Coronary artery (tissue), 2 donors: ENCODE measurements at places on chromosomes 4 and X.

- DNase-seq: no peak
Observed at GRCh38 chr4:117156806-117157205, 71.4 kb upstream of the TRAM1L1 start.

GRCh38 chr4:150325872-150326271, 247.6 kb downstream of the DCLK2 start:
- DNase-seq: no peak

DNA sequence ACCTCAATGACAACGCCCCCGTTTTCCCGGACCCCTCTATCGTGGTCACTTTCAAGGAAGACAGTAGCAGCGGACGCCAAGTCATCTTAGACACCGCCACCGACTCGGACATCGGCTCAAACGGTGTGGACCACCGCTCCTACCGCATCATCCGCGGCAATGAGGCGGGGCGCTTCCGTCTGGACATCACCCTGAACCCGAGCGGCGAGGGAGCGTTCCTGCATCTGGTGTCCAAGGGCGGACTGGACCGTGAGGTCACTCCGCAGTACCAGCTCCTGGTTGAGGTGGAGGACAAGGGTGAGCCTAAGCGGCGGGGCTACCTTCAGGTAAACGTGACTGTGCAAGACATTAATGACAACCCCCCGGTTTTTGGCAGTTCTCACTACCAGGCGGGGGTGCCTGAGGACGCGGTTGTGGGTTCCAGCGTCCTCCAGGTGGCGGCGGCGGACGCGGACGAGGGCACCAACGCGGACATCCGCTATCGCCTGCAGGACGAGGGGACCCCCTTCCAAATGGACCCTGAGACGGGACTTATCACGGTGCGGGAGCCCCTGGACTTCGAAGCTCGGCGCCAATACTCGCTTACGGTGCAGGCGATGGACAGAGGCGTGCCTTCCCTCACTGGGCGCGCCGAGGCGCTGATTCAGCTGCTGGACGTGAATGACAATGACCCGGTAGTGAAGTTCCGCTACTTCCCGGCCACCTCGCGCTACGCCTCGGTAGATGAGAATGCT, 2.2 kb downstream of the FAT4 start:
- DNase-seq: peak; percentile 79

DNA sequence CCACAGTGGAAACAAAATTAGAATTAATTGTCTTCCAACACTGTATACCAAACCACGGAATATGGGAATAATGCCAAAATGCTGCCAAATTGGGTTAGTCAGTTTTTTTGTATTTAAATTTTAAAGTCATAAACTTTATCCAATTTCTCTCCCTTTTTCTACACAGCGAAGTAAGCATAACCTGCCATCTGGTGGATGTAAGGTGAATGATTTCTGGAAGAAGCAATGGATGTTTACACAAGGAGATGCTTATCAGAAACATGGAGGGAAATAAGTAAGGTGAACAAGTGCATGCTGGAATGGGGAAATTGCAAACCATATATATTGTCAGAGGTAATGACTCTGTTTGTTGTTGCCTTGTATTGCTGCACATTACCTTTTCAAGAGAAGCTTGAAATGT, 691.9 kb downstream of the TECRL start:
- no peak for DNase-seq

DNA sequence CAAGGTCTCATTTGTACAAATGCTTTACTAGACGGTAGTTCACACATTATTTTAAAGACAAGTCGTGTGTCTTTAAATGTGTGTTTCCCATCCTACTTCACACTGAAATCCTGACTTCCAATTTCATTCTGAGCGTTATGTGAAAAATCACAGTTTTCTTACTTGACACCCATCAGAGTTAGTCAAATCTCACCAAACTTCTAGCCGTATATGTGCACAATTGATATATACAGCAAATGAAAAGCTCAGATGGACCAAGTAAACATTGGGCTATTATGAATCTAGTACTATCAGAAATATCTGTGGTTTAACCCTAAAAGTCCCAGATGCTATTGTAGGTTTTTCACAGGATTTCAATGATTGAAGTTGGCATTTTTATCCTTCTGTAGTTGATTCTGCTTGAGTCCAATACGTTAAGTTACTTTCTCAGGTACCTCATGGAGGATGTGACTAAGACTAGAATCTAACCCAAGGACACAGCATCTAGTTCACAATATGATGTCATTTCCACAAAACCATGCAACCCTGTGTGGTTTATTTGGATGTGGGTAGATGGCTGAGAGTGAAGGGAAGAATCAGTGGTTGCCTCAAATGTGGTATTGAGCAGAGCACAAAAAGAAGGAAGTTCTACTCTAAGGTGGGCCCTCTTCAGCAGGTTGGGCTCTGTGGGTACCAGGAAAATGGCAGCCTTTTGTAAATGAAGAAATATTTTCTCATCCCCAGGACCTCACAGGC, 22.1 kb upstream of the TRIM60 start:
- DNase-seq: no peak

GRCh38 chr4:110920990-110921389, 298.1 kb upstream of the PITX2 start:
- no peak for DNase-seq

DNA sequence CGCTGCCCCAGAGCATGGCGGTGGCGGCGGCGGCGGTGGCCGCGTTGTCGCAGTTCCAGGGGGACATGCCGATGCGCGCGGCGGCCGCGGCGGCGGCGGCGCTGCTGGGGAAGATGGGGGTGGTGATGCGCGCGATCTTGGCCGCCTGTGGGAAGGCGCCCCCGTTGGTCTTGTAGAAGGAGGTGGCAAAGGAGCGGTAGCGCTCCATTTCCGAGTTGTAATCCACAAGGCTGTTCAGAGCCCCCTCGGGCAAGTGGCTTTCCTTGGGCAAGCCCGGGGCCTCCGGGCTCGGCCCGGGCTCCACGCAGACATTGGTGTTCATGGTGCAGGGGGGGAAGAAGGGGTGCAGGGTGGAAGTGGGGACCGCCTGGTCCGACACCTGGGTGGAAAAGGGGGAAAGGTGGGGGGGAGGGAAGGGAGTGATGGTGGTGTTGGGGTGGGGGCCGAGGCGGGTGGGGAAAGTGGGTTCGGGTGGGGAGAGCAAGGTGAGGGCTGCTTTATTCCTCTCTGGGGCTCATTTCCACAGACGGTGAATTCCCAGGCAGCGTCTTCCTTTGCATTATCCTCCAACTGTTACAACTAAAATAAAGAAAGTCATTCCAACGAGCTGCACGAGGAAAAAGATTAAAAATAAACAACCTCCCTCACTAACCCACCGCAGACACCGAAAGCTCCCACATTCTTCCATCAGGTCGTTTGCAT, 3.1 kb downstream of the CXXC4 start:
- no peak for DNase-seq

DNA sequence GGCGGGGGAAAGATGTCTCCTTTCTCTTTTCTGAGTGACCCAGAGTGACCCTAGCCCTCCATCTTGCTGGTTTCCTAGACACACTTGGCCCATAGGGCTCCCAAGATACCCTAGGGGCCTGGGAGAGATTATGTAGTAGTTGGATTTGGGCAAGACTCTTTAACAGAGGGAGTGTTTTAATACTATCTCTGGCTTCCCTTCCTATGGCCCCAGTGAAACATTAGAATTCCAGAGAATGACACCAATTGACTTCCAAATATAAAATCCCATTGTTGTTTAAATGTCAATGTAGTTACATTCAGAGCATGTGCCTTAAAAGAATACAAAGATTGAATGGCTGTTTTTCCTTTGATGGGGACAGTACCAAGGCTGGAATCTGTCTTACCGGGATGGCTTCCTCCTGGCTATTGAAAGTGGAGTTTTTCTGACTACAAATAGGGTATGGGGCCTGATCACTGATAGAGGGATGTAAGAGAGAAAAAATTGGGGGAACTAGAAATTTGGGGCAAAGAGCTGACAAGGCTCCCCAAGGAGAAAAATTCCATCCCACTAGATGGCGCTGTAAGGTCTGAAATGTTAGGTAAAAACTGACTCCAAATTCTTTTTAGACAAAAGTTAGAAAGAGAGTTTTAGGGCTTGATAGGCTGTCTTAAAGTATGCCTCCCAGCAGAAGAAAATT, 10.7 kb downstream of the TENT5D start:
- DNase-seq: no peak

GRCh38 chrX:17206584-17206983, 168.4 kb upstream of the NHS start:
- DNase-seq: no peak

DNA sequence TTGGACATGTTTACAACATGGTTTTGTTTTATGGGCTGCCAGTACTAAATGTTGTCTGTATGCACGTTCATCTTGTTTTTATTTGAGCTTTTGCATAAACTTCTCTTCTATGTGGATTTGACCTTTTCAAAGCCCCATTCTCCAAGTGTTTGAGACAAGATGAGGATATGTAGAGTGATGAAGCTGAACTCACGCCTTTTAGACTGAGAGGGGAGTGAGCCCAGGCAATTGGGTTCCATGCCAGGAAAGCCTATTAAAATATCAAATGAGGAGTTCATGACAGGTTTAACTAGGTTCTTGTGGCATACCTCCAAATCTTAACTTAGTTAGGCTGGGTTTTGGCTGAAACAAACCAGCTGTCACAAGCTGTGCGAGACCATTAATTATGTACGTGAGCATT, 170.4 kb upstream of the LDB2 start:
- no peak for DNase-seq

DNA sequence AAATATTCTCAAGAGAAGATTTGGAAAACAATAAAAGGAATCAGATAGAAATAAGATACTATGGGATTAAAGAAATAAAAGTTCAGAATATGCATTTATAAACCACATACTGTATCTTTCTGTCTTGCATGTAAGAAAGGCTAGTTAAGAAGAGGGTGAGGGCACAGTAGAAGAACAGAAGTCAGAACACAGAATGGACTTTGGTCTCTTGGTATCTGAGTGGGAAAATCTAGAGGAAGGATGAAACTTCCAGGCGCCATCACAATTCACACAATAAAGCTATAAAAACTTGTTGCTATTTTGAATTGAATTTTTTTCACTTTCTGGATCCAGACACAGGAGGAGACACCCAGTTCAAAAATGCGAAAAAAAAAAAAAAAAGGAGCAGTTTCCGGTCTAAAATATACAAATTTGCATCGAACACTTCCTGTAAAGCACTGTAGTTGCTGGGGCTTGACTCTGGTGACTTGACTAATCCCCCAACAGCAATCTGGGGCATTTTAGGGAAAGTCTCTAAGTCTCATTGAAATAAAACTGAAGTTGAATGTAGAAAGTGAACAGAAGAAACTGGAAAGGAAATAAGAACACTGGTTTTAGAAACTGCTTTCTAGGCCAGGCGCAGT, 8.1 kb upstream of the NAAA start:
- no peak for DNase-seq

- DNase-seq: no peak
Observed at GRCh38 chr4:69239557-69240168, 25.1 kb upstream of the UGT2B11 start.

DNA sequence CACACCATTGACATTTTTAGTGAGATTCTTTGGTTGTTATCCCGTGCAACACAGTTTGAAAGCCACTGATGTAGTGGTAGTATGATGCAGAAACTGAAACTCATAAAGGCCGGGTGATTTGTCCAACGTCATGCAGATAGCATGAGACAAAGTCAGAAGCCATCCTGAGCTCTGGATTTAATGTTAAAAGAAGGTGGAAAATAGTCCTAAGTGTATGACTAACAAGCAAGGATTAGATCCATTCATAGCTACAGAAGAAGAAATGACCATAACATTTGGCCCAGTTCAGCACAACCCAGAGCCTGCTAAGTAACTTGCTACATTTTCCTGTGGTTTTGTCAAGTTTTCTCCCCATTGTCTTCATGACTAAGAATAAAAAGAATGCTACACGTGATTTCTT, 142.4 kb downstream of the AMELX start:
- DNase-seq: no peak

DNA sequence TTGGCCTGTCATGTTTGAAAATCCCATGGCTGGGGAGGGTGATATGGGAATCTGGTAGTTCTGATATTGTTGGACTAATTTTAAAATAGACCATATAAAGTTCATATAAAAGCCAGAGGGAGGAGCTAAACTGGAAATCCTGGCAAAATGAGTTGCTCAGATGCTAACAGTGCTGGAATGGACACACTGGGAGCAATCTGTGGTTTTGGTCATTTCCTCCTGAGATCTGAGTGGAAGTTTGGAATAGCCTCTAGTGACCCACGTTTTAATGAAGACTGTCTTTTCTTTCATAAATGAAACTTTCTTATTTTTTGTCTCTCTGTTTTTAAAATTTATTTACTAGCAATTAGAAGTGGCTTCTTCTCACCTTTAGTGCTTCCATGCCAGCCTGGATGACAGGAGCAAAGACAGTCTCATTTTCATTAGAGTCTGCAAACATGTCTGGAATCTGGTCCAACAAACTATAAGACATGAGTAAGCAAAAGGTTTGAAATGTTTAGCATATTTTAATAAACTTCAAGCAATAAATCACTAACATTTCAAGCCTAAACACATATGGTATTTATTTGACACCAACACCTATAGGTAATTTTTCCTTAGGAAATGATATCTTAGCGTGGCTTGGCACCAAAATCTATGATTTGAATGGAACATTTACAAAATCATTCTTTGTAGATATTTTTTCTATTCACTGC, 66.6 kb downstream of the METTL14 start:
- DNase-seq: no peak

DNA sequence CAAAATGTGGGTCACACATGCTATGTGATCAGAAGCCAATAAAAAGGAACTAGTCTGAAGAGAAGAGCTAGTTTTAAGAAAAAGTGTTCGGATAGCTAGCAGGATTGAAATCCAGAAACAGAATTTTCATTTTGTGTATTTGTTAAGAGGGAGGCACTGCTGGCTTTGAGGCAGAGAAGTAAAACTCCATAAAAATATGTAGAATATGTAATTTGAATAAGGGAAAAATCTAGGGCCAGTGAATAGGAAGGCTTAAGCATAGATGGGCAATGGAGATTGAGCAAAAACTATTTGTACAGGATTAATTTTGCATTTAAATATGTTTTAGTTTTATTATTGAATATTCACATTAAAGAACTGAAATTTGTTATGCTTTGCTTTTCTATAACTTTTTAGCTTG, 399.9 kb upstream of the PITX2 start:
- DNase-seq: no peak

DNA sequence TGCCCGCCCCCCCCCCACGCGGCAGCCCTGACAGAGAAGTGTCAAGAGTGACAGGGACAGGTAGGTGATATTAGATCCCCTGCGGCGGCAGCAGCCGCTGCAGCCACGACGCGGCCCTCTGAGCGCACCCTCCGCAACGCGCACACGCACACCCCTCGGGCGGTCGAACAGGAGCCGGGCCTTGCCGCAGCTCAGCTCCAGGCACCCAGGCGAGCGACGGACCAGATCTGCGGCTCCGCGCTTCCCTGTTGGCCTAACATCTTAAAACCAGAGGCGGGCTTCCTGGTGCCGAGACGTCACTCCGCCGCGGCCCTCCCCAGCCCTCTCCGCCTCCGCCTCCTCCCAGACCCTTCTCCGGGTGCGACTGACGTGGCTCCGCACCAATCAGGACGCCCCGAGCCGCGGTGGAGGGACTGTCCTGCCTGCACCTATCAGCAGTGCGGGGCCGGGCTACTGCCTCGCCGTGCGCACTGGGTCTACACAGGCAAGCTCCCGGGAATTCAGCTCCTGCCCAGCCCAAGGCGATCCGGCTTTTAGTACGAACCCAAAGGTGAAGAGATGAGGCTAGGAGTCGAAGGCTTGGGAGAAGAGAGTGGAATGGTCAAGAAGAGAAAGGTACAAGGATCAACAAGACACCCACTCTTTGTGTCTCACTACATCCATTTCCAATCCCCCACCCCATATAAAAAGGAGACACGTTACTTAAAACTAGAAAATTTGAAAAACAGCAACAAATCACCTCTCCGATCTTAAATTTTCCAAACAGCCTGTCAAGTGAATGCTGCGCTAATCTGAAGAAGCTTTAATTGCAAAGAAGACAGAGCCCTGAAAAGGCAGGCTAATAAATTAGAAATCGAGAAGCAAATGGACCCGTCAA, at the start of gene PITX2:
Gene PITX2 (minus strand): TSS at position 237 of the 877 bp plus-strand sequence. CDS start 617 bp downstream, outside the sequence.
- peak; percentile 85 for DNase-seq
